ENCODE measurements at places on chromosomes 5 and 9. TPM values are rescaled to one million over a fixed set of nuclear protein-coding genes. Genes with fewer than 3 reads are reported as not detected.

DNA sequence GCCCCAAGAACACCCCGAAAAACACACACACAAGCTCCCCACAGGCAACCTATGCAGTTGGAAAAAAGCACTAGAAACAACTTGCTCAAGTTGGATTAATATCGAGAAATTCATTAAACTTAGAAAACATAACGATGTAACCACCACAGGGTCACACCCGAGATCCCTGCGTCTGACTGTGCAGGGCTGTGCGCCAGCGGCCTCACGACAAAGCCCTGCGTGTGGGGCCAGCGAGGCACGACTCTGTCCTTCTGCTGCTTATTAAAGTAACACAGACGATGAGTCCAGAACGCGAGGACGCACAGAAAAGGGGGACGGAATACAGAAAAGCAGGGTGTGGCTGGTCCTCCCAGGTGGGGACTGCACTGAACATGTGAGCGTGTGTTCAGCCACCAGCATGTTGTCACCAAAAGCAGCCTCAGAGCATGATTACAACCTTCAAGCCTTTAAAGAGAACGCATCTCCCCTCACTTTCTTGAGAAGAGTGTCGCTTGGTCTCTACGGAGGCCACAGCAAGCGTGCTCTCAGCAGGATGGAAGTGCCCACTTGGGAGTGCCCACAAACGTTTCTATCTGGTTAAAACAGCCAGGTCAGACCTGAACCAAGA is 14.4 kb downstream of the SLC12A7 start:
- no peak overlapping the region for H3K27ac ChIP-seq
- H3K36me3 ChIP-seq: peaks cover 2% of the 10 kb centered on the region
- no peaks in the 10 kb centered on the region for H3K27me3 ChIP-seq
- no peak for DNase-seq

DNA sequence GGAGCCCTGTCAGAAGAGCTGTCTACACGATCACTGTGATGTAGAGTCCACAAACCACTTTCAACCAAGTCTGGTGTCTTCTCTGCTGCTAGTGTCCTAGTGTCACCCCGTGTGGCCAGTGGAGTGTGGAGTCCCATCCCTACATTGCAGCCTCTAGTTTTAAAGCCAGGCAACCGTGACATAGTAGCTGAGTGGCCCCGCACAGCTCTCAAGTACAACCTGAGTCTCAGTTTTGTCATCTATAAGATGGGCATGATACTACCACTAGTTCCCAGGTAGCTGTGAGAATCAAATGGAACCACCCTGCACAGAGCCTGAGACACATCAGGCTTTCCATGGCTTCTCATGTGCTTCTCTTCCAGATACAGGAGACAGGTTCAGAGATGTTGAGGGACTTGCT is 43.2 kb upstream of the AKNA start:
- DNase-seq: no peak
- H3K27me3 ChIP-seq: peaks cover 10% of the 10 kb centered on the region
- no peaks in the 10 kb centered on the region for H3K36me3 ChIP-seq
- no peak overlapping the region for H3K27ac ChIP-seq

GRCh38 chr9:87515006-87515405 is 17.3 kb downstream of the DAPK1 start:
- no peak for DNase-seq
- no peaks in the 10 kb centered on the region for H3K27me3 ChIP-seq
- no peaks in the 10 kb centered on the region for H3K36me3 ChIP-seq
- no peak overlapping the region for H3K27ac ChIP-seq
- H3K4me1 ChIP-seq: no peaks in the 10 kb centered on the region
- no peak overlapping the region for H3K4me3 ChIP-seq

- no peak for DNase-seq
- H3K4me3 ChIP-seq: no peak overlapping the region
- H3K4me1 ChIP-seq: no peaks in the 10 kb centered on the region
- no peaks in the 10 kb centered on the region for H3K36me3 ChIP-seq
- H3K27ac ChIP-seq: no peak overlapping the region
- H3K27me3 ChIP-seq: peaks cover 5% of the 10 kb centered on the region
Observed at GRCh38 chr9:109369285-109369684, 48.4 kb upstream of the EPB41L4B start.

DNA sequence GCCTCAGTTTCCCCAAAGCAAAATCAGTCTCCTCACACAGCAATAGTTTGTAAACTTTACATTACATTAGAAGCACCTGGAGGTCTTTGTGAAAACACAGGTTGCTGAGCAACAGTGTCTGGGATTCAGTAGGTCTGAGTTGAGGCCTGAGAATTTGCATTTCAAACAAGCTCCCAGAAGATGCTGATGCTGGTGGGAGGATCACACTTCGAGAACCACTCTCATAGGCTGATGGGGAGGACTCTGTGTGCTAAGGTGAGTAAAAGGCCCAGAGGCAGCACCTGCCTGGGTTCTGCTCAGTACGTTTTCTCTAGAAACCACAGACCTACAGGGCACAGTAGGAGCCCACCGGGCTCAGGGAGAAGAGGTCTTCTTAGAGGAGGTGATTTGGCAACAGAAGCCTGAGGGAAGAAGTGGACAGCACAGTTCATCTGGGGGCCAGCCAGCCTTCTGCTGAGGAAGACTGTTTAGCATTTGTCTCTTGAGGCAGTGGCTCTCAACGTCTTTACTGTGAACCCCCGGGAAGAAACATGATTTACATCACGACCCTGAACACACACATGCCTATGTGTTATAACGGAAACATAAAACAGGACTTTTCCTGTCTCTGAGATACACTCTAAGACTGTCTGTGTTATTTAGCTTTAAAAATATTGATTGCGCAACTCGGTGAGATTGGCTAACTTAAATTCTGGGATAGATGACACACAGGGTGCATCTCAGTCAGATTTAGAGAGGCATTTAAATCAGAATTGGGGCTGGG is 24.8 kb upstream of the DENND1A start:
- no peaks in the 10 kb centered on the region for H3K36me3 ChIP-seq
- DNase-seq: no peak
- no peak overlapping the region for H3K4me3 ChIP-seq
- no peaks in the 10 kb centered on the region for H3K4me1 ChIP-seq
- H3K27me3 ChIP-seq: peaks cover 3% of the 10 kb centered on the region
- no peak overlapping the region for H3K27ac ChIP-seq

Gene NR5A1
- not detected for total RNA-seq

- H3K27me3 ChIP-seq: no peaks in the 10 kb centered on the region
- H3K27ac ChIP-seq: no peak overlapping the region
- no peak overlapping the region for H3K4me3 ChIP-seq
- H3K4me1 ChIP-seq: no peaks in the 10 kb centered on the region
Observed at GRCh38 chr5:53403758-53404157, 76.7 kb upstream of the FST start.

Gene SLC34A3
- not detected for total RNA-seq

DNA sequence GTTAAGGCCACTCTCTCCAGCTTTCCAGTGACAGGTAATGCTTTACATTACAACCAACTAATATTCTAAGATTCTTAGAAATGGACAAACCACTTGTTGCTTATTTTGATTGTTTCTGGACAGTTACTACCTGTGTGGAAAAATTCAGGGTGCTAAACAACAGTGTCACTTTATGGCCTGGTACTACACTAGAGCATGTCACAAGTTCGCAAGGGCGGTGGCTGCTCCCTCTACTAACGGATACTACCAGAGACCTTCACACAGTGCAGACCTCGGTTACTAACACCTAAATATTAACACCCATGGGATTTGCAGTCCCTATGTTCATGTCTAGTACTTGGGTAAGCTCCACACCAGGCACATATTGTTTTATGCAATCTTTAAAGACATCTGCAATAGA is 13.4 kb downstream of the HMGXB3 start:
- H3K4me1 ChIP-seq: no peaks in the 10 kb centered on the region
- no peak overlapping the region for H3K27ac ChIP-seq
- no peaks in the 10 kb centered on the region for H3K27me3 ChIP-seq
- peaks cover 84% of the 10 kb centered on the region for H3K36me3 ChIP-seq
- no peak overlapping the region for H3K4me3 ChIP-seq

Gene GPX3
- not detected for total RNA-seq
